Eye (tissue), 1 donor: ENCODE measurements at places on chromosomes 12 and 14.

- DNase-seq, result peak; percentile 64
These were observed at the start of gene MUCL1 for GRCh38 chr12:54853933-54854538. Gene MUCL1, plus strand, starts transcription at chr12:54854516. Its CDS starts 67 bp downstream, at chr12:54854583.

DNA sequence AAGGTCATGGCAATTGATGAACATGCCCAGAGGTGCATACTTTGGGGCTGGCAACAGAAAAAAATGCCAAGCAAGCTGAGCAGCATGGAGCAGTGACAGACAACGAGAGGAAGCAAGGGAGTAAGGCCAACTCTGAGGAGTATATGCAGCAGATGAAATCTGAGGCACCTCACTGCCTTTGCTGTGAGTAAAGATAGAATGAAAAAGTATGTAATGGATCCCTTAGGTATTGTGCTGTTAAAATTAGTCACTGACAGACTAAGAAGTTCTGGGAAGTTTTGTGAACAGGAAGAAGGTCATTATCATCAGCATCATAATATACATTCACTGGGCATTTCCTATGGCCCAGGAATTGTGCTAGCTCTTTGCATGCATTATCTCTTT, 269.9 kb downstream of the DUSP6 start:
- DNase-seq, result no peak

DNA sequence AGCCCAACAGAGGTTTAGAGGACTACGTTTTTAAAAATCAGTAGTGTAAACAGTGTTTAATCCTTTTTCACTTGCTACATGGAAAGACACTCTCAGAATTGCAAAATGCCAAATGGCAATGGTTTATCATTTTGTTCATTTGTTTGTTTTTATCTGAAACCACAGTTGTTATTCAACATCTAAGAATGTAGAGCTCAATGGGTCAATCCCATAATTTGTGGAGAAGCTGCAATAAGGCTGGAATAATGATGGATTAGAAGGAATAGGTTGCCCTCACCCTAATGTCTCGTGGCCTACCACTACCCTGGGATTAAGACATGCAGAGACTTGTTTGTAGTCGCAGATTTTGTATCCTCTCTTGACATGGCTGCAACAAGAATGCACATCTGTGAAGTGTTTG, 115.7 kb downstream of the LLPH start:
- no peak for DNase-seq

DNA sequence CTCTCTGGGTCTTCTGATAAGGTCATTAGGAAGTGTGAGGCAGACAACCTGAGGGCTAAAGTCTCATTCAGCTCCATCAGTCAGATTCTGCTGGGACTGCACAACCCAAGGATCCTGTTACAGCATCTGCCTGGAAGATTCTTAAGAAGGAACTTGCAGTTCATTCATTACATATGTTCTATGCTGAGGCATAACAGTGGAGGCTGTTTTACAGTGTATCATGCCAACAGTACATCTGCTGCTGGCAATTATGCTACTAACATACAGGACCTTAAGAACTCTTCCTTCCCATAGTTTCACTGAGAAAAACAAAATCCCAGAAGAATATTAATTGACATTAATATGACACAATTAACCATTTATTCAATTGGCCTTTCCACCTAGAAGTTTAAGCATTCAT, 968.6 kb downstream of the DIO2 start:
- no peak for DNase-seq

- DNase-seq, result no peak
These were observed 29.4 kb upstream of the OXA1L start for GRCh38 chr14:22737052-22737451.
